ENCODE measurements at places on chromosomes 3 and 15.

GRCh38 chr3:139933766-139934165 is 1.2 kb upstream of the CLSTN2 start:
- no peak for DNase-seq

GRCh38 chr3:185928496-185928895 is 9.3 kb downstream of the TRA2B start:
- DNase-seq: no peak

GRCh38 chr3:36827133-36827532 is 62.8 kb upstream of the DCLK3 start:
- no peak for DNase-seq

DNA sequence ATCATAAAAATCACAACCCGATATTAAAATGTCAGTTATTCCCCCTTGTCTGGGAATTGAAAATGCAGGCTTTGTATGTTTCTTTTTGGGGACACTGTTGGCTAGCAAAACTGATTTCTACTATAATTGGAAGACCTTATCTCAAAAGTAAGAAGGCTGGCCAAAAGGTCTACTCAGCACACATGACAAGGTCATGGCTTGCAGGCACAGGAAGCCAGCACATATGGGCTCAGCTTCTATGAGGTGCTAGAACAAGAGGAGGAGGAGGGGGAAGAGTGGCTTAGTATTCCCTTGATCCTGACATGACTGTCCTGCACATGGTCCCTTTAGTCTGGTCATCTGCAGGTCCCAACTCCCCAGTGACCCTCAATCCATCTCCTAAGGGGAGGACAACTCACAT is 681.2 kb downstream of the SQOR start:
- DNase-seq: no peak

DNA sequence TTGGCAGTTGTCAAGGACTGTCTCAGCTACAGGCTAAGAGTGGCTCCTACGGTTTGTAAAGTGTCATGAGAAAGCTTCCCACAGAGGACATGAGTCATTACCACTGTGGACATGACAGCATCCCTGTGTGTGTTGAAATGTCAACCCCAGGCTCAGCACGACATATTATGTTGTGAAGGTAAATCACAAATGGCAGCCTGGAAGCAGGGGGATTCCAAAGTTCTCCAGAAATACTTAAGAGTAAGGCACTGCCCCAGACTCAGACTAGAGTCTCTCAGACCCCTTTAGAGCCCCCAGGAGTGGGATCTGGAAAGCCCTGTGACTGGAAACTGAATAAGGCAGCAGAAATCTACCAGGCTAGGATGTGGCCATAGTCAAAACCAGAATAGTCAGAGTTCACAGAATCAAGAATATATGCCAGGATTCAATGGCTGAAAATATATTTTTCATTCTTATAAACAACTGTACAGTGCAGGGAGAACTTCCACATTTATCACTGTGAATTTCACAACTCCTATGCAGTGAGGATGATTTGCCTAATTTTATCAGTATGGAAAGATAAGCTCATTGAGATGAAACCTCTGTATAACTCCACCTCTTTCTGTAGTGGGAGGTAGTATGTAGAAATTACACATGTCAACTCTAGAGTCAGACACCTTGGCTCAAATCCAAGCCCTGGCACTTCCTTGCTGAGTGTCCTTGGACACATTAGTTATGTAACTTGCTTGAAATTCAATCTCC is 237.1 kb upstream of the CFAP20DC start:
- no peak for DNase-seq

- DNase-seq: peak; percentile 40
These were observed 75.1 kb downstream of the CCK start for GRCh38 chr3:42190701-42191442.

GRCh38 chr15:78641102-78641748 is at the start of gene CHRNB4:
Gene CHRNB4 (minus strand): TSS chr15:78641210. CDS start chr15:78641133, 77 bp downstream.
- no peak for DNase-seq

- no peak for DNase-seq
These were observed 88.1 kb downstream of the MBNL1 start for GRCh38 chr3:152356870-152357276.

GRCh38 chr15:65819563-65819960 is 27.5 kb upstream of the DENND4A start:
- no peak for DNase-seq

DNA sequence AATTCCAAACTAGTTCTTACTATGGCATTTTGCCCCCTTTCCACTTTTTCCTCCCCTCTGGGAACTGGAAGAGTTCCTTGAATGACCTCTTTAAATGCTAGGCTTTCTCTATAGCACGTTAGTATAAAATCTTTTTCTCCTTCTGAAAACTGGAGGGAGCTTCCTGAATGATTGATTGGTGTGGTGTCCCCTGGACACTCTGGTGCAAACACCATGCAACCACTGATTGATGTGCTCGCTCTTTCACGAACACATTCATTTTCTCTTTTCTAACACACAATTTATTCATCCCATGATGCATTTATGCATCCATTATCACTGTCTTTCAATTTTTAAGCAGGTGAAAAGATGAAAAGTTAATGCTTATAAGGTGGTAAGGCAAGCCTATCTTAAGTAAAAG is 159.1 kb upstream of the NANOGP8 start:
- no peak for DNase-seq

DNA sequence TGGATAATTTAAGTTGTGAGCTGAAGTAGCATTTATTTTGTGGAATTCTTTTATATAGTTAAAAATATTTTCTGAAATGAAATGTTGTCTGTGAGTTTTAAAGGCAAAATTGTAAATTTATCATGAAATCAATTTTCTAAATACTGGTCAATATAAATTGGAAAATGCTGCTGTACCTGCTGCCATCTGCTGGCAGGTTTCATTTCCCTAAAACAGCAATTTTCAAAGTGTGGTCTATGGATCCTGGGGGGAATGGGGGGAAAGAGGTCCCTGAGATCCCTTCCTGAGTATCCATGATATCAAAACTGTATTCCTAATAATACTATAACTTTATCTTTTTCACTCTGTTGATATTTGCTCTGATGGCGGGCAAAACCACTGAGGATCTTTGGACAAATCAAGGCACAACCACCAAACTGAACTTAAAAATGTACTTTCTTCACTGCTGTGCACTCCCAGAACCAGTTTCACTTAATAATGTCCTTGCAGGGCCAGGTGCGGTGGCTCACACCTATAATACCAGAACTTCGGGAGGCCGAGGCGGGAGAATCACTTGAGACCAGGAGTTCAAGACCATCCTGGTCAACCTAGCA is 17.2 kb upstream of the CCR4 start:
- DNase-seq: no peak

- DNase-seq: no peak
These were observed 395.5 kb downstream of the FGF12 start for GRCh38 chr3:192331749-192332385.

GRCh38 chr3:119323723-119324085 is 29.5 kb downstream of the ARHGAP31 start:
- no peak for DNase-seq

DNA sequence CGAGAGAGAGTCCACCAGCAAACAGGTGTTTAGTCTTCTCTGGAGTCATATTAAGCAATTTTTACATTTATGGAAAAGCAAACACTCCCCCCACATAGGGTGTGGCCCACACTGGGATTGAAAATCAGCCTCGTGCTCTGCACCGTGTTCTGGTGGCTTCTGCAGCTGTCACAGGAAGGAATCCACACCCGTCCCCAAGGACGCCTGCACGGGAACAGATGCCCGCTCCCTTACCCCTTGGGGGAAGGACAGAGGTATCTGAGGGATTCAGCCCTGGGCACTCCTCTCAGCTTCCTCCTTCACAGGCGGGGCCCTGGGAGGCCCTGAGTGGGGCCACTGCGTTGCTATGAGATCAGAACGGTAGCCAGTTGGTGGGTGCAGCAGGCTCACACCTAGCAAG is 27.8 kb downstream of the LIPC start:
- DNase-seq: peak; percentile 12

GRCh38 chr15:76217029-76217881 is 94.0 kb downstream of the ETFA start:
- DNase-seq: no peak

GRCh38 chr15:73654659-73655058 is 21.5 kb upstream of the NPTN start:
- no peak for DNase-seq

- no peak for DNase-seq
These were observed 37.3 kb downstream of the RFT1 start for GRCh38 chr3:53092942-53093341.

- peak; percentile 51 for DNase-seq
These were observed 19.1 kb downstream of the IREB2 start for GRCh38 chr15:78457101-78457500.

DNA sequence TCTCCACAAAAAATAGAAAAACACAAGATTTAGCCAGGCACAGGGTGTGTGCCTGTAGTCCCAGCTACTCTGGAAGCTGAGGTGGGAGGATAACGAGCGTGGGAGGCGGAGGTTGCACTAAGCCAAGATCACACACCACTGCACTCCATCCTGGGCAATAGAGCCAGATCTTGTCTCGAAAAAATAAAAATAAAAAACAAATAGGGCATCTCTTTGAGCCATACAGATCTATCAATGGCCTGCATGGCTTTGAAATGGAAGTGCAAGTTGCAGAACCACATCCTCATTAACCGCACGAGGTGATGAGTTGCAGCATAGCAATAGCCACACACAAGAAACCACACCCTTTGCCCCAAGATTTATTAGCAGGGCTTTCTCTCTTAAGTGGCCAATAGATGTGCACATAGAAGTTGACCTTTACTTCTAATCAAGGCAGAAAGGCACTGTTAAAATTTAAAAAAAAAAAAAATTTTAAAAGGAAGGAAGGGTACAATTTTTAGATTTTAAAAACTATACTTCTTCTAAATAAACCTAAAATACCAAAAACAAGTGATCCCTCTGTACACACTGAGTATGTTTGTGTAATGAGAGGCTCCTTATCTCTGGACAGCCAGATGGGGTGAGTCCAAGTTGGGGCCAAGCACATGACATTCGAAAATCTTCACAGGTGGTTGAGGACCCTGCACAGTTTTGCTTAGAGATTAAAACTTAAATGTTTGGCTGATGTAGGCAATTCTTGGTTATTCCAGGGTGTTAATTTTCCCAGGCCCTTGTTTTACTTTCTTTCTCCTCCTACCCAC is 53.4 kb downstream of the FILIP1L start:
- DNase-seq: no peak

DNA sequence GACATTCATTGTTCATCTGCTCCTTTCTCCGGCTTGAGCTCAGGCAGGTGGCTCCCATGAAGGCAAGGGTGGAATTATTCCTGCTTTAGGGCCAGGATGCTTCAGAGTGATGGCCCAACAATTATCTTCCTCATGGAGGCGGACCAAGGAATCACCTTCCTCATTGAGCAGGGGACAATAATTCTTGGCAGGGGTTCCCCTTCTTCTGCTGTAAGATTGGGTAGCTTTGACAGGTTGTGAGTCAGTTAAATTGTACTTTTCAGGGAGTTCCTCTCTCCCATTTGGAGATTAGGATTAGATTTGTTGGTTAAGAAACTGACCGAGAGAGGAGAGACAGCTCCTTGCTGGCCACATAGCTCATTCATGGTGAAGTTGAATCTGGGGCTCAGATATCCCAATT is 31.4 kb upstream of the CD47 start:
- DNase-seq: no peak

DNA sequence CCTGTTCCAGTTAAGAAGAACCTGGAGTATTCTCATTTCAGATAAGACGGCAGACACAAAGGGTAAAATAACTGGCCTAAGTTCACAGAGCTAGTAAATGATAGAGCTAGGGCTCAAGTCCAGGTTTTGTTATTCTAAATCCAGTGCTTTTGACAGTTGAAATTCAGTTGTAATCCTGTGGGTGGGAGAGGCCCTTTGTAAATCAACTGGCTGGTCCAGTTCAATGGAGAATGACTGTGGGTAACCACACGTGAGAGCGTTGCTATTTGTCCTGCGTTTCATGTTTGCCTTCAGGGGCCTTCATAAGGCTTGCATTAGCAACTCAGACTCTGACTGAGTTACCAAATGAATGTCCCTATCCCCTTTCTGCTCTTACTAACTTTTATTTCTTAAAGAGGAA is 24.2 kb upstream of the CD96 start:
- DNase-seq: no peak

DNA sequence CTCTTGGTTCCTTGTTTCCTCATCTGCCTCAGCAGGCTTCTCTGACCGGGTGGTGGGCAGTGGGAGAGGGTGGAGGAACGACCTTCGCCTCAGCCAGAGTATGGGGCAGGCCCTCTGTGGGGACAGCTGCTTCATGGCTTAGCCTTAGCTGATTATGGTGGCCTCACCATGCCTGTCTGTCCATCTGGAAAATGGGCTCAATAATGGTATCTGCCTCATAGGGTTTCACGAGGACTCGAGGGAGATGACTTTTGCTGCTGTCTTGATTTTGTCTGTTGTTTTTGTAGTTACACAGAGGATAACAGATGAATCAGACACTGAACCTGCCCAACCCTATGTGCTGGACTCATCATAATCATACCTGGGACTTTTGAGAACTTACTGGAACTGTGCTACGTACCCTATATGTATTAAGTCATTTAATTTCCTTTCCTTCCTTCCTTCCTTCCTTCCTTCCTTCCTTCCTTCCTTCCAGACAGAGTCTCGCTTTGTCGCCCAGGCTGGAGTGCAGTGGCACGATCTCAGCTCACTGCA is 46.5 kb downstream of the CDC25A start:
- no peak for DNase-seq

- no peak for DNase-seq
These were observed 18.5 kb upstream of the VPS33B start for GRCh38 chr15:91040856-91041255.

DNA sequence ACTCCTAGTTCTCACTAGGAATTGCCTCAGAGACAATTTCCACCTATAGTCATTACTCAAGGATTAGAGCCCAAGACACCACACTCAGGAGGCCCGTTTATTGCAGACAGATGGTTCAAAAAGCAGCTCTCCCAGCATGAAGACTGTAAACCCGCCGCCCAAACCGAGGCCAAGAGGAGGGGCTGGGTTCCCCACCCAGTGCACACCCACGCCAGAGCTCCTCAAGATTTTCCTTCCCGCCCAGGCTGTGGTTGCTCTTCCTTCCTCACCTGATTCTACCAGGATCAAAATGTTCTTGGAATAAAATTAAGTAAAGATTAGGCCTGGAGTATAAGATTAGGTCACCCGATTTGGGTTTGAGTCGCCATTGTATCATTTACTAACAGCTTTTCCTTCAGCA is 364.4 kb downstream of the MECOM start:
- no peak for DNase-seq

GRCh38 chr3:123352134-123352554 is 96.7 kb downstream of the ADCY5 start:
- DNase-seq: no peak

- peak; percentile 68 for DNase-seq
These were observed 33.9 kb downstream of the GRK7 start for GRCh38 chr3:141796889-141797781.

DNA sequence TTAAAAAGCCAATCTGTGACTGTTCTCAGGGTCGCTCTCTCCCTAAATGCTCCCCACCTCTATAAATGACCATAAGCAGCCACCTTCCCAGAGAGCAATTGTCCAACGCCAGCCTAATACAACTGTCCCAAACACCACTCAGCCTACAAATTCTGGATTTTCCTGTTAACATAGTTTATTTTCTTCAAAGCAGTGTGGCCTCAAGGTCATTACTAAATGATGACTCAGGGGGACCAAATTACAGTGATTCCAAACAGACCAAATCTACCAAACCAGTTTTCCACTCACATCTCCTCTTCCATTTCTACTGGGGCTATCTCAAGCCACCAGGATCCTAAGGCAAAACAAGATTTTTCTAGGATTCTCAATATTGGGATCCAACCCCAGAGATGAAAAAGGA is 22.5 kb downstream of the HEXA start:
- DNase-seq: no peak

GRCh38 chr3:12372741-12373280 is 83.9 kb downstream of the PPARG start:
- peak; percentile 27 for DNase-seq
